ENCODE measurements at places on chromosomes 2 and 18. TPM values are rescaled to one million over a fixed set of nuclear protein-coding genes. Genes with fewer than 3 reads are reported as not detected.

DNA sequence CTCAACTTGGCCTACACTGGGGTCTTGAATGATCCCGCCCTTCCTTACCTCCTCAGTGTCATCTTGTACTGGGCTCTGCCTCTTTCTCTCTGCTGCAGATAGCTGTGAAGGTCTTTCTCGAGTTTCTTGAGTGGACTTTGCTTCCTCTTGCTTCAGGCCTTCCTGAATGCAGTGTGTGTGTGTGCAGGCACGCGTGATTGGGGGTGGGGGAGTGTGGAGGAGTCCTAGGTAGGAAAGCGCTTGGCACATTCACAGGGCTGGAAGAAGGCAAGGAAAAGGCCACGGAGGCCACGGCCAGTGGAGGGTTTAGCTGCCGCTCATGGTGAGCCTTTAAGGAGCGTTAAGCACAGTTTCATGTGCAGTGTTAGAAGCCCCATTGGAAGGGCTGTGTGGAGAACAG is 5.5 kb downstream of the RALB start:
- DNase-seq: no peak

GRCh38 chr2:171165967-171166327 is 5.3 kb upstream of the TLK1 start:
- no peak for DNase-seq

DNA sequence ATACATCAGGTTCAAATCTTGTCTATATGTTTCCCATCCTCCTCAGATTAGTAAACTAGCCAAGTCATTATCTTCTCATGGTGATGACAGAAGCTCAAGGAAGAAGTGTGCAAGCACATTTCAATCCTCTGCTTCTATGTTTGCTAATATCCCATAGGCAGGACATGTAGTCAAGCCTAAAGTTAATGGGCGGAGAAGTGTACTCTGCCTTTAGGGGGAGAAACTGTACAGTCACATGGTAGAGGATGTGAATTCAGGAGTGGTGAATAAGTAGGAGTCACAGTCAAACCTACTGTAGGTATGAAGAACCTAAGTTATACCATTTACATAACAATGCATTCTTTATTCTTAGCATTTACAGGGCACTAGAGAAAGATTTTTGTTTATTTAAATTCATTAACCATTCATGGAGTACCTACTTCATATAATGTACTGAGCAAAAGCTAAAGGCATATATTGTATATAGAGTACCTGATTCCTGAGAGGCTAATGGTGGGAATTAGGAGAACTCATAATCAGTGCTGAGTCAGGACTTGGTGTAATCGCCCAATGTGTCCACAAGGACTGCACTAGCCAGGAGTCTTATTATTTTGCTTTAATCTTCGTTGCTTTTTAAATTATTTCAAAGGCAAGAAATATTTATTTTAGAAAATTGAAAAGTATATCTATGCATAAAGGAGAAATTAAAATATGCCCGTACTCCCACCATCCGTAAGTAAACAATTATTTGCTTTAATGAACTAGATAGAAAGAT is 394.3 kb upstream of the ETAA1 start:
- no peak for DNase-seq

GRCh38 chr2:208406474-208407451 is at the start of gene PTH2R:
TSS of gene PTH2R (plus strand) at chr2:208406792. CDS start at chr2:208407044, 252 bp downstream.
- DNase-seq: no peak

DNA sequence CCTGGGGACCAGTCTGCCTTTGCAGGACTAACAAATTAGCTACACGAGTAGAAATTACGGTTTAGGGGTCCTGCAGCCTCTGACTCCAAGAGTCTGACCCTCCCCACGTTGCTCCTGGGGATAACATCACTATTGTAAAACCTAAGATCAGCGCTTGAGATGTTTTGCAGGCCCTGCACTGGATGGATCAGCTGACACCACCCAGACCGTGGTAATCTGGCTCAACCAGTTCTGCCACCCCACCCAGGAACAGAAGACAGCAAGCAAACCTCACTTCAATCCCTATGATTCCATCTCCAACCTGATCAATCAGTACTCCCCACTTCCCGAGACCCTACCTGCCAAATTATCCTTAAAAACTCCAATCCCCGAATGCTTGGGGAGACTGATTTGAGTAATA is 31.7 kb downstream of the NGEF start:
- DNase-seq: peak; percentile 83

- no peak for DNase-seq
Observed at GRCh38 chr2:216578325-216578724, 54.9 kb upstream of the IGFBP2 start.

DNA sequence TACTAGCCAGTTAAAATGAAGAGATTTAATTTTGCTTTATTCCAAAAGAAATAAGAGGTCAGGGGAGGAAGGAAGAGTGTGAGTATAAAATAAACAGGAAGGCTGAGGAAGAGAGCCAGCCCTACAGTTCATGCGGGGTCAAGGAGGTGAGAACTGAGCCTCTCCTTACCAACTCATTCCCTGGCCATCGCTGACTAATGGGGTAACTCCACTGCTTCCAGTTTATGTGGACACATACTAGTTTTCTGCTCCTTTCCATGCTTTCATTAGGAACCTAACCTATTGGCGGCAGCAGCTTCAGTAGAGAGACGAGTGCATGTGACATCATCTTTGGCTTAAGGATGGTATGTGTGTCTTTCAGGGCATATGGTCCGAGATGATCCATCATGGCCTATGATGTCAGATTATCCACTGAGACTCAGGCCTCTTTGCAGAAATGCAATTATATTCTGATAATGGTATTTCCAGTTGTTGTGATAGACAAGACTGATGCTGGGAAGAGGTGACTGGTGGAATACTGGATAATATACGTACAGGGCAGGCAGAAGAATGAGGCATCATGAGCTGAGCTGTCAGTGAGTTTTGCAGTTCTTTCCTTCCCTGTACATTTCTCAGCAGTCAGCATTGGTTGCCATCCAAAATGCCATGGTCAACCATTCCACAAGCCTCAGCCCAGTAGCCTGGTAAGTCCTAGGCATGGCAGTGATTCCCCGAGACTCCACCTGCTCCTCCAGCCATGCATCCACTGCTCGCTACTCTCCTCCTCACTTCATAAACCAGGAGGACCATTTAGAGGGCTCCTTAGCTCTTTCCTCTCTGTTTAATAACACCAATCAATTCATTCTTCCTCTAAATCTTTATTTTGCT is 184.6 kb upstream of the OSR1 start:
- DNase-seq: no peak

Gene SIGLEC15
- 0.36 TPM for total RNA-seq

Gene LBX2
- 1.2 TPM for total RNA-seq

Gene PPP4R1
- total RNA-seq: 73.7 TPM

Gene UCN
- total RNA-seq: 0.56 TPM

Gene SLC35F6
- total RNA-seq: 32.1 TPM

Gene GATA6
- 57.8 TPM for total RNA-seq

Gene FAM237A
- total RNA-seq: not detected

Gene KLHL30
- total RNA-seq: 0.28 TPM
